B cell (primary cell): ENCODE measurements at places on chromosomes 1 and 21. TPM values are rescaled to one million over a fixed set of nuclear protein-coding genes. Genes with fewer than 3 reads are reported as not detected.
A peak's percentile ranks its signal among the peaks of the same experiment; 100 is the strongest.

DNA sequence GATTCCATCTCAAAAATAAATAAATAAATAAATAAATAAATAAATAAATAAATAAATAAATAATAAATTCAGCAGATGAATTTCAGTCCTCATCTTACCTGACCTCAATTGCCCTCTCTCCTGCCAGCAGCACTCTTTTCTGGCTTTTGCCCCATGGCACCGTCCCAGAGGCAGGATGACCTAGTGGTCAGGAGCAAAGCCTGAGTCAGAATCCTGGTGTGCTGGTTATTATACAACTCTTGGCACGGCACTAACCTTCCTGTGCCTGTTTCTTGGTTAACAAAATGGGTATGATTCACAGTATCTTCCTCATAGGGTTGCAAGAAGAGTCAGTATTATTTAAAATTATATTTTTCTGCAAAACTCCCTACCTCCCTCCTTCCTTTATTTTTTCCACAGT is 43.0 kb downstream of the NKAIN1 start:
- no peaks in the 10 kb centered on the region for H3K36me3 ChIP-seq
- H3K27me3 ChIP-seq, result no peaks in the 10 kb centered on the region
- no peaks in the 10 kb centered on the region for H3K4me1 ChIP-seq
- no peak for DNase-seq

- no peaks in the 10 kb centered on the region for H3K36me3 ChIP-seq
- no peaks in the 10 kb centered on the region for H3K4me1 ChIP-seq
- no peak overlapping the region for H3K27ac ChIP-seq
- no peaks in the 10 kb centered on the region for H3K27me3 ChIP-seq
- H3K4me3 ChIP-seq, result no peak overlapping the region
These were observed 16.6 kb upstream of the TINAGL1 start for GRCh38 chr1:31559715-31560114.

GRCh38 chr1:16719571-16720350 is 20.6 kb upstream of the RNU1-4 start:
- H3K4me1 ChIP-seq, result no peaks in the 10 kb centered on the region
- no peak for DNase-seq
- H3K36me3 ChIP-seq, result no peaks in the 10 kb centered on the region
- H3K27ac ChIP-seq, result no peak overlapping the region

The CD2 gene
- 0.32 and 0.74 TPM in 2 replicates for total RNA-seq

The OR10Z1 gene
- not detected in 2 replicates for total RNA-seq

- H3K36me3 ChIP-seq, result no peaks in the 10 kb centered on the region
- H3K4me3 ChIP-seq, result no peak overlapping the region
- no peaks in the 10 kb centered on the region for H3K27me3 ChIP-seq
- no peak overlapping the region for H3K27ac ChIP-seq
- H3K4me1 ChIP-seq, result no peaks in the 10 kb centered on the region
- DNase-seq, result no peak
These were observed 75.8 kb downstream of the CTH start for GRCh38 chr1:70486676-70487458.

GRCh38 chr1:52037402-52037814 is 3.8 kb upstream of the KTI12 start:
- H3K4me1 ChIP-seq, result peaks cover 12% of the 10 kb centered on the region
- no peak overlapping the region for H3K27ac ChIP-seq
- no peak for DNase-seq
- peaks cover 5% of the 10 kb centered on the region for H3K36me3 ChIP-seq
- H3K27me3 ChIP-seq, result no peaks in the 10 kb centered on the region

- no peaks in the 10 kb centered on the region for H3K27me3 ChIP-seq
- no peak overlapping the region for H3K4me3 ChIP-seq
- no peak overlapping the region for H3K27ac ChIP-seq
- H3K4me1 ChIP-seq, result no peaks in the 10 kb centered on the region
- no peak for DNase-seq
- no peaks in the 10 kb centered on the region for H3K36me3 ChIP-seq
These were observed 59.6 kb downstream of the RPS6KC1 start for GRCh38 chr1:213110349-213111300.

DNA sequence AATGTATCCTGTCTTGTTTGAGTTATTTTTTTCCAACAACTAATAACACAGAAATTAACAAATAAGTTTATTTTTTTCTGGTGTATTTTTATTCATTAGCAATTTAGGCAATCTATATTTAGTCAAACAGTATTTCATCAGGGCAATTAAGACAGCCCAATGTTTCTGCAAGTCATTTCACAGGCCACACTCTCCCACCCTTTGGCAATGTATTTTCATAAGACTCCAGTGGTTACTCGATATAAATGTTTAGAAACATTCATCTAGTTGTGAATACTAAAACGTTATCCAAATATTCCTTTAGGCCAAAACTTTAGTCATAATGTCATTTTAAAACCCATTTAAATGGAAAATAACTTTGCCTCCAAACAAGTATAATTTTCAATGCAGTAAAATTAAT is 142.1 kb downstream of the KCNT2 start:
- H3K4me1 ChIP-seq, result no peaks in the 10 kb centered on the region
- no peak overlapping the region for H3K27ac ChIP-seq
- DNase-seq, result no peak
- H3K27me3 ChIP-seq, result no peaks in the 10 kb centered on the region

GRCh38 chr1:231387770-231388669 is 34.1 kb downstream of the EGLN1 start:
- peaks cover 3% of the 10 kb centered on the region for H3K4me1 ChIP-seq
- no peak overlapping the region for H3K27ac ChIP-seq
- H3K27me3 ChIP-seq, result no peaks in the 10 kb centered on the region
- no peaks in the 10 kb centered on the region for H3K36me3 ChIP-seq

The ITGB3BP gene
- 30.3 and 37.4 TPM in 2 replicates for total RNA-seq

- peaks cover 9% of the 10 kb centered on the region for H3K4me1 ChIP-seq
- peak; percentile 49 for DNase-seq
- H3K4me3 ChIP-seq, result no peak overlapping the region
- no peak overlapping the region for H3K27ac ChIP-seq
- H3K27me3 ChIP-seq, result no peaks in the 10 kb centered on the region
These were observed 2.0 kb downstream of the CFAP45 start for GRCh38 chr1:159897962-159898361.

The CIART gene
- total RNA-seq, result 0.27 TPM in 1 of 2 replicates, not detected in the other

DNA sequence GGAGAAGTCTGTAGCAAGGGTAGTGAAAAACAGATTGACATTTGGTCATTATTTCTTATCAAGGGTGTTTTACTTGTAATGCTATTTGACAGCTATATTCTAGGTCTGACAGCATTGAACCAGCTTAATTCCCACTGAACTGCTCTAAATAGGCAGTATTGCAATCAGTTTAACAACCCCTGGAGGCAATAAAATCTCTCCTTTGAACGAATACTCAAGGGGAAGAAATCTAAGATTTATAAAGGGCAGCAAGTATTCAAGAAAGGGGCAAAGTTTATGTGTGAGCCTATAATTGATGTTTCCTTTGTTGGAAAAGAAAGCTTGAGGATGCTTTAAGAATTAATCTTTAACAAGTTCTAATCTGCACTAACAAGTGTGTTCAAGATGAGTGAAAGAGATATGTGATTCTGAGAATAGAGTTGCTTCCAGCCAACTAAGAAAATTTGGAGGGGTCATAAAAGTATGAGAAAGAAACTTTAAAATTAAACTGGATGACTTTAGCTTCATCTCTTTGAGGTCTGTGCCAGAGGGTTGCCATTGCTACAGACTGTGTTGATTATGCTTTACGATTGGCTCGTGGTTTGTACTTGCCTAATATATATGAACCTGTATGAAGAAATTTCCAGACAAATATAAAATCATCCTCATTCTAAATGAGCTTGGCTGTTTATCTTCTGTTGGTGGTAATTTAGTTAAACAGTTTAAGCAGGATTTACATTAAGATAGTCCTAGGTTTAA is 72.5 kb downstream of the ZNF326 start:
- no peaks in the 10 kb centered on the region for H3K27me3 ChIP-seq
- no peak for DNase-seq
- no peak overlapping the region for H3K4me3 ChIP-seq
- H3K36me3 ChIP-seq, result no peaks in the 10 kb centered on the region
- H3K4me1 ChIP-seq, result no peaks in the 10 kb centered on the region

The ST6GALNAC3 gene
- total RNA-seq, result 13.4 and 17.3 TPM in 2 replicates

DNA sequence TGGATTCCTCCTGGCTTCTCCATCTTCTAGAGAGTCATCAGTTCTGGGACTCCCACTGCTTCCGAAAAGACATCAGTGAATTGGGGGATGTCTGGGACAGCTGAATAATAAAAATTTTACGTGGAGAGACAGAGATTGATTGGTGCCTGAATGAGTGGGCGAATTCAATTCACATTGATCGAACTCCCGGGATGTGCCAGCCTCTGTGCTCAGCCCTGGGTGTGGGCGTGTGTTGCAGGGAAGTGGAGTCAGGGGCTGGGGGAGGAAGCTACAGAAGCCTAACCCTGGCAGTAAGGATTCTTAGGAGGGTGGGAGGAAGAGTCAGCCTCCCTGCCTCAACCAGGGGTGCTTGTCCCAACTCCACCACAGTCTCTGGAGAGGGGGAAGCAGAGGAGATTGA is 18.0 kb upstream of the STUM start:
- DNase-seq, result no peak
- H3K4me3 ChIP-seq, result no peak overlapping the region
- no peak overlapping the region for H3K27ac ChIP-seq
- H3K36me3 ChIP-seq, result no peaks in the 10 kb centered on the region
- H3K27me3 ChIP-seq, result no peaks in the 10 kb centered on the region

The LHX8 gene
- total RNA-seq, result not detected in 2 replicates

DNA sequence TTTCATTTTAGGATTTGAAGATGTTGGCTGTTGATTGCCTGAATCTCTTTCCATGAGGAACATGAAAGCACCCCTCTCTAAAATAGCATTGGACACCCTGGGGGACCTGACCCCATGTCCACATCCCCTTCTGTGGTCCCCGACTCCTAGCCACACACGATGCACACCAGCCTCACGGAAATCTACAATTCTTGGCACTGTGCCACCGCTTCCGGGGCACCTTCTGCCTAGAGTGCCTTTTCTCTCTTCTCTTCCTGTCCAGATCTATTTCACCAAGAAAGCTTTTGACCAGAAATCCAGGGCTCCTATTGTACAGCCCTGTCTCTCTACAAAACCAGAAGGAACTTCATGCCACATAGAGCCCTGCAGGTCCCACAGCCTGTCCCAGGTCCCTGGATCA is 50.3 kb downstream of the MYSM1 start:
- H3K27me3 ChIP-seq, result no peaks in the 10 kb centered on the region
- DNase-seq, result no peak
- H3K36me3 ChIP-seq, result no peaks in the 10 kb centered on the region
- no peak overlapping the region for H3K4me3 ChIP-seq
- H3K27ac ChIP-seq, result no peak overlapping the region

GRCh38 chr1:110390096-110390495 is 730 bp downstream of the SLC16A4 start:
- H3K36me3 ChIP-seq, result no peaks in the 10 kb centered on the region
- DNase-seq, result no peak
- H3K27ac ChIP-seq, result no peak overlapping the region
- H3K4me3 ChIP-seq, result no peak overlapping the region

GRCh38 chr1:153963030-153963849 is at the start of gene SLC39A1:
TSS of gene SLC39A1 (minus strand) at chr1:153963537. CDS start at chr1:153962715, 822 bp downstream.
- DNase-seq, result peak; percentile 95
- no peaks in the 10 kb centered on the region for H3K27me3 ChIP-seq

The NME7 gene
- total RNA-seq, result 13.1 and 14.3 TPM in 2 replicates

The GPR153 gene
- total RNA-seq, result 0.20 and 0.27 TPM in 2 replicates

GRCh38 chr1:151968791-151969399 is 24.8 kb downstream of the S100A10 start:
- no peak for DNase-seq
- no peak overlapping the region for H3K4me3 ChIP-seq
- peaks cover 7% of the 10 kb centered on the region for H3K4me1 ChIP-seq

The AIDA gene
- total RNA-seq, result 77.7 and 79.9 TPM in 2 replicates

DNA sequence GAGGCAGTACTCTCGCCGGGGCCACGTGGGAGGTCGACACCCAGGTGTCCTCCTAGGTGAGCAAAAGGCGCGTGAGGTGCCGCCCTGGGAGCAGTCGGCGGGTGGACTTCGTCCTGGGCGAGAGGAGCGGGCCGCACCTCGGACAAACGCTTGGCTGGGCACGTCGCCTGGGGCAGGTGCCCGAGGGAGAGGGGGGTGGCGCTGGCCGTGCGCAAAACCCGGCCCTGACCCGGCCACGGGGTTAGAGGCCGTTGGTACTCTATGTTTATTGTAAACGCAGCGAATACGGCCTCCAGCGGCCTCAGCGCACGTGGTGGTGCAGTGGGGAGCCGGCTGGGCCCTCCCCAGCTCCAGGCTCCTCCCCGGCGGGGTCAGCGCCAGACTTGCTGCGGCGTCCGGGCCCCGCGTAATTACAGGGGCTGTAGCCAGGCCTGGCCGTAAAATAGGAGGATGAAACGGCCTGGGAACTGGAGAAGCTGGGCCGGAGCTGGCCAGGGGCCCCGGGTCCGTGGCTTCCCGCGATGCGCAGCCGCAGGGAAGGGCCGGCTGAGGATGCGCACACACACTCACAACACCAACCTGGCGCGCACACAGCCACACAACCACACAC is 1.6 kb upstream of the EFNA1 start:
- peaks cover 36% of the 10 kb centered on the region for H3K4me1 ChIP-seq
- DNase-seq, result no peak
- H3K4me3 ChIP-seq, result no peak overlapping the region
- H3K36me3 ChIP-seq, result no peaks in the 10 kb centered on the region
- H3K27me3 ChIP-seq, result no peaks in the 10 kb centered on the region

GRCh38 chr21:34092262-34092921 is 19.0 kb downstream of the MRPS6 start:
- no peak overlapping the region for H3K4me3 ChIP-seq
- peaks cover 15% of the 10 kb centered on the region for H3K36me3 ChIP-seq
- H3K27ac ChIP-seq, result peak overlapping the region; percentile 18

The PHC2 gene
- total RNA-seq, result 22.9 and 23.1 TPM in 2 replicates

- H3K4me1 ChIP-seq, result no peaks in the 10 kb centered on the region
- no peaks in the 10 kb centered on the region for H3K36me3 ChIP-seq
These were observed 193.4 kb downstream of the ATG4C start for GRCh38 chr1:62977366-62977765.

The DDAH1 gene
- not detected in 2 replicates for total RNA-seq

GRCh38 chr21:28089599-28090441 is 902.9 kb downstream of the LTN1 start:
- DNase-seq, result no peak
- no peaks in the 10 kb centered on the region for H3K4me1 ChIP-seq
- no peaks in the 10 kb centered on the region for H3K27me3 ChIP-seq

The ADAM30 gene
- not detected in 2 replicates for total RNA-seq

DNA sequence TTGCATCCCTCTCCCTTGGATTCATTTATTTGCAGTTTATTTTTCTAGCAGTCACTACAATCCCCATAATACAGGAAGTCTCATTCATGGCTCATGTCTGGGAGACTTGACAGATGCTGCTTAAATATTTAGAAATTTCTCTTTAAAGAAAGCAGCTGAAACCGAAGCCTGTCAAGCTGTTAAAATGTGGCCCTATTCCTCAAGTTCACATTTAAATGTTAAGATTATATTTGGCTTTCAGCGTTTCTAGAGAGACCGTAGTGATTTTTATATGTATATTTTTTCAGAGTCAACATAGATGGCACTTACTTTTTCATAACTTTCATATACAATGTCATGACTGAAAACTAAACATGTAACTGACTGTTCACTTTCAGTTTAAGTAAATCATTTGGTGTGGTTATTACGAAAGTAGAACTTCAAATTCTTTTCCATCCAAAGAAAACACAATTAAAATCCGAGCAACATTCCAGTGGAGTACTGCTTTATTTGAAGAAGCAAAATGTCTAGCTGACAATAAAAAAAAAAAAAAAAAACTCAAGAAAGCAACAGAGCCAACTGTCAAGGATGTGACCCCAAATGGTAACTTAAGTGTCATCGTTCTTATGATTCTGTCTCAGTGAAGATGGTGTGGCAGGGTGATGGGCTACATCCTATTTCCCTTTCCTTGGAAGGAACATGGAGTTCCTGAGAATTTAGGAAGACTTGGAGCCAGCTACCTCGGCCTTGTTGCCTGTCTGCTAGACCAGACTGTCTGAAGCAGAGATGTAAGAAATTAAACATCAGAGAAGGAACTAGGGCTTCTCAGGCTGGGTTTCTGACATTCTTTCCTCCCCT is 37.8 kb downstream of the MIS18A start:
- no peaks in the 10 kb centered on the region for H3K27me3 ChIP-seq
- H3K4me1 ChIP-seq, result no peaks in the 10 kb centered on the region
- no peak overlapping the region for H3K27ac ChIP-seq
- no peaks in the 10 kb centered on the region for H3K36me3 ChIP-seq

The ANKRD35 gene
- not detected in 2 replicates for total RNA-seq
